ENCODE measurements at places on chromosomes 13 and 19. TPM values are rescaled to one million over a fixed set of nuclear protein-coding genes. Genes with fewer than 3 reads are reported as not detected.

DNA sequence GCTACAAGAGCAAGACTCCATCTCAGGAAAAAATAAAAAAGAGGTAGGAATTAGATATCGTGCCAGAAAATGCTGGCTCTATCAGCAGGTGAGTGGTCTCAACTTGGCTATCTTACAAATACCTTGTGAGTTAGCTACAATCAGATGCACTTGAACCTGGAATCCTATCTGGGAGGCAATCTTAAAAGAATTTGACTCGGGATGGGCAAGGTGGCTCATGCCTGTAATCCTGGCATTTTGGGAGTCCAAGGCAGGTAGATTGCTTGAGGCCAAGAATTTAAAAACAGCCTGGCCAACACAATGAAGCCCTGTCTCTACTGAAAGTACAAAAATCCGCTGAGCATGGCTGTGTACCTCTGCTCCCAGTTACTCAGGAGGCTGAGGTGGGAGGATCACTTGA lies 29.4 kb downstream of the NLRP2 start:
- no peak for DNase-seq

PSMD8 gene
- 163 TPM for total RNA-seq

DNA sequence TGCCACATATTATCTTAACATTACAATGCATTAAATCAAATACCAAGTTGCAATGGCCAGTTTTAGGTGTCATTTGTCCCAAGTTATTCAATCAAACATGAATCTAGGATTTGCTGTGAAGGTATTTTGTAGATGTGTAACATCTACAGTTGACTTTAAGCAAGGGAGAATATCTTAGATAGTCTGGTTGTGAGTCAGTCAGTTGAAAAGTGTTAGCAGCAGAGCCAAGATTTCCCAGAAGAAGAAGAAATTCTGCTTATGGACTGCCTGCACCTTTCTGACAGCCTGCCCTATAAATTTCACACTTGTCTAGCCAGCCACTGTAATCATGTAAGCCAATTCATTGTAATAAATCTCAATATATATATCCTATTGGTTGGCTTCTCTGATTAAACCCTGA lies 41.3 kb upstream of the INTS6 start:
- DNase-seq: no peak

DNA sequence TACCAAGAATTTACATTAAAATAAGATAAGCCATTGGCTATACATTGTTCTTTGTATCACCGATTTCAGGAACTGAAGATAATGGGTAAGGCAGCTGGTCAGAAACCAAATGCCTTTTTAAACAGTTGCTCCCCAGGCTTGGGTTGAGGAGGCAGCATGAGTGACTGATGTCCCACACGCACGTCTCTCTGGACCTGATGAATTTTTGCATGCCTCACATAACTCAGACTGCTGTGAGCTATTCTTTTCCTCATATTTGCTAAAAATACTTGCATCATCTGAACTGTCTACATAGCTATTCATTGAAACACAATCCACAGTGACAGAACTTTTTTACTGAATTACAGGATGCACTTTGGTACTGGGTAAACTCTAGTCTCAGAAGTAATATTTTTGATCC lies 123.6 kb upstream of the MAB21L1 start:
- no peak for DNase-seq

- DNase-seq: no peak
Measured at GRCh38 chr19:10271543-10272086, 695 bp downstream of the ICAM1 start.

SLC8A2 gene
- total RNA-seq: 0.26 TPM

DNA sequence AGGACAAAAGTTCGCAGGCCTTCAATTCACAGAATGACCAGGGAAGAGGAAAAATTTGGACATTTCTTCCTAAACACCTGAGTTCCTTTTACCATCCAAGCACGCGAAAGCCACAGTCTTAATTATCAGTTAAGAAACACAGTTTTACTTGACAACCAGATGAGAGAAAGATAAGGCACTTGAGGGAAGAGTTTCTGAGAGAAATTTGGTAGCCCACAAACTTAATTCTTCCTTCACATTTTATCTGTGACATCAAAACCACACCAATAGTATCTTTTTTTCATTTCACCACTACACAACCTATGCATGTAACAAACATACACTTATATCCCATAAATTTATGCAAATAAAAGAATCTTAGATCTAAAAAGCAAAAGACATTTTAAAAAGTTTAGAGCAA lies 326.6 kb downstream of the MZT1 start:
- DNase-seq: no peak

GRCh38 chr19:30444686-30445232 lies 72.6 kb downstream of the ZNF536 start:
- DNase-seq: no peak

DNA sequence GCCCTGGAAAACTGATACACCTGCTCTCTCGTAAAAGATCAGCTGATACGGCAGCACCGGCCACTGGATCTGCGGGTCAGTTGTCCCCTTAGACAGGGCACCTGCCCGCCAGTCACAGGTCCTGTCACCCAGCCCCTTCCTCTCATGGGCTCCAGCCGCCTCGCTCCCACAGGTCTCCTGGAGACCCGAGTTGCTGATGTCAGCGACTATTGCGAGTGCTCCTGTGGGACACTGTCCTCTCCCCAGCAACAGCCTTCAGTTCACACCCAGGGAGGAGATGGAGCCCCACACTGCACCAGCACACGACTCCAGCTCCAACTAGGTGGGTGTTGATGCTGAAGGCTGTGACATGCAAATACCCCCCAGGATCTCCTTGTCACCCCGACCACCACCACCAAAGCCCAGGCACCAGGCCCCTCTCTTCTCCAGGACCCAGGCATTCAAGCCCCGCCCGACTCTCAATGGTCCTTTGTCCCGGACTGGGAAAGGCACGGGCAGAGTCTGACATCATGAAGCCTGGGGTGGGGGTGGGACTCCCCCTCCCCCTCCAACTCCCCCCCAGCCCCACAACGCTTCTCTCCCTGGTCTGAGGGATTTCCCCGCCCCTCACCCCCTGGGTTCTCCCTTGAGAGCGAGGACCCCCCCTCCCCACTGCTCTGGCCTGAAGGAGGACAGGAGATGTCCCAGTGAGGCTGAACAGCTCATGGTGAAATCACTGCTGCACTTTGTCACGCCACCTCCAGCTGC lies 1.4 kb upstream of the MAG start:
- no peak for DNase-seq

PNMA8C gene
- total RNA-seq: 0.77 TPM

GRCh38 chr13:44765001-44765471 lies 188.9 kb upstream of the TSC22D1 start:
- no peak for DNase-seq

GRCh38 chr19:4922530-4923275 lies 13.4 kb downstream of the UHRF1 start:
- DNase-seq: no peak

SUGP1 gene
- total RNA-seq: 42.8 TPM

KLK10 gene
- total RNA-seq: 9.8 TPM

GRCh38 chr13:109741966-109742365 lies 44.4 kb downstream of the IRS2 start:
- no peak for DNase-seq

- DNase-seq: peak; percentile 94
Measured at GRCh38 chr19:57888560-57889231, at the start of gene ZNF814. ZNF814 (minus strand) TSS chr19:57889037; CDS start chr19:57888802, 235 bp downstream.

ZNF610 gene
- total RNA-seq: 9.4 TPM

- no peak for DNase-seq
Measured at GRCh38 chr13:22030321-22030720, 359.4 kb downstream of the FGF9 start.

AP2A1 gene
- total RNA-seq: 87.2 TPM

DNA sequence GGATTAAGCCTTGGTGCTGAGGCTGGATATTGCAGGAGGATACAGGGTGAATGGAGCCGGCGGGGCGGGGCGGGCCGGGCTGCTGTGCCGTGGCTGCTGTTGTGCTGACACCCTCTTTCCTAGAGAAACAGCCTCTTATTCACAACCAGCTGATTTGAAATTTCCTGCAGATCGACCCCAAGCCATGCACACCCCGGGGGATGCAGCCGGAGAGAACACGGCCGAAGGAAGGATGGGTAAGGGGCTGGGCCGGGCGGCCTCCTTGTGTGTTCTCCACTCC lies 11.1 kb downstream of the DAZAP1 start:
- DNase-seq: no peak

- no peak for DNase-seq
Measured at GRCh38 chr19:43956827-43957226, 5.8 kb downstream of the ZNF221 start.
